Effector memory CD4-positive, alpha-beta T cell (primary cell): ENCODE measurements at places on chromosomes 13 and 19.

GRCh38 chr19:55241143-55241934, 12.8 kb upstream of the TMEM86B start:
- no peak for DNase-seq
- H3K4me1 ChIP-seq: no peaks in the 10 kb centered on the region
- no peak overlapping the region for H3K27ac ChIP-seq
- no peaks in the 10 kb centered on the region for H3K27me3 ChIP-seq
- no peak overlapping the region for H3K4me3 ChIP-seq

DNA sequence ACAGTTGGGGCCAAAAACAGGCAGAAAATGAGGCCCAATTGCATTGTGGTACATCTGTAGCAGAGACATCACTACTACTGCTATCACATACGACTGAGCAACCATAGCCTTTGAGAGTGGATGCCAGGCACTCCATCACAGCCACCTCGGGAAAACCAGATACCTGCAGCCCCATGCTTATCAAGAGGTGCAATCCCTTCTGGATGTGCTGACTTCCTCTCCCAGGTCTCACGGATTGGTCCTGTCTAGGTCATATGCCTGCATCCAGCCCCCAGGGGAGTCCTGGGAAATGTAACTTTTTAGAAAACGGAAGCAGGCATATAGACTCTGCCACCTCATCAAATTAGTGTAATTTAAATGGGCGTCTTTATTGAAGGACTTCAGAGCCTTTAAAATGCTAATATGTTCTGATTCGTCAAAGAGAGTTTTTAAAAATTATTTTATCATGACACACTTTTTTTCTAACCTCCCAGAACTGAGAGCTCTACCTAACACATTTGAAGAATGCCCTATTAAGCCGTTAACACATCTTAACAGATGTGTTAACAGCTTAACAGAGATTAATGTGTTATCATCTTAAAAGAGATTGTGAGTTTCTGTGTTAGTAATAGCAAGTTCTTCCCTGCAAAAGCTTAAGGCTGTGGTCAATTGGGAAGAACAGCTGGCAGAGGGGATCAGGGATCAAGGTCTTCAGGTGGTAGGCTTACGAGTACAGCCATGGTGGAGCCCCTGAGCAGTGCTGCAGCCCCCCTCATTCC, 63.9 kb downstream of the DLEU7 start:
- no peaks in the 10 kb centered on the region for H3K36me3 ChIP-seq
- H3K4me1 ChIP-seq: no peaks in the 10 kb centered on the region
- H3K27ac ChIP-seq: no peak overlapping the region
- DNase-seq: no peak

DNA sequence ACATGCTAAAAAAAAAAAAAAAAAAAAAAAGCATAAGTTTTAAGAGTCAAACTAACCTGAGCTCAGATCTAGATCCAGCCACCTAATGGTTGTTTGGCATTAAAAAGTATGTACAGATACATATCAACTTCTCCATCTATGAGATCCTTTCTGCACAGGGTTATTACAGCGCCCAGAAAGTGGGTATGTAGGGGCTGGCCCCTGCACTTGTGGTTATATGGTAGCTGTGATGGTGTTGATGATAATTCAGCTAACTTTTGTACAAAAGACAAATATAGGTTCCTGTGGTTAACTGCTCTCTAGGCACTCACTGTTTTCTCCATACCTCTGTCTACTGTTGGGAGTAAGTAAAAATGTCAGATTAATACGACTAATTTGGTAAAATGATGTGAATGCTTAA, 81.7 kb downstream of the TNFRSF19 start:
- H3K36me3 ChIP-seq: no peaks in the 10 kb centered on the region
- H3K4me3 ChIP-seq: no peak overlapping the region
- H3K4me1 ChIP-seq: no peaks in the 10 kb centered on the region
- no peaks in the 10 kb centered on the region for H3K27me3 ChIP-seq

GRCh38 chr19:42353341-42354015, 28.0 kb downstream of the MEGF8 start:
- DNase-seq: no peak

DNA sequence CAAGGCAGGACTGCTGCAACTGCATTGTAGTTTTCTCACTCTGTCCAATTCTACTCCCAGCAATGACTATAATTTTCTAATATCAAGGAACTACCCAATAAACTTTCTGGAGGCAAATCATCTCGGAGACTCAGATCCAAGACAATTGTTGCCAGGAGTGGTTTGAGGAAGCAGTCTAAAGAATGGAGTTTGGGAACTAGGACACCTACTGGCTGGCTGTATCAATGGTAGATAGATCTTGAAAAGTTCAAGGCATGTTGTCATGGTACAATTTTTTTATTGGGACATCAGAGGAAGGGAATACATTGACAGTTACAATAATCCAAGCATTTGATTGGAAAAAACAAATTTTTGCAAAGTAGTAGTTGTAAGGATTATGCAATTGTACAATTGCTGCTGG, 648.3 kb upstream of the SLITRK6 start:
- H3K27ac ChIP-seq: no peak overlapping the region
- no peak overlapping the region for H3K4me3 ChIP-seq
- H3K27me3 ChIP-seq: no peaks in the 10 kb centered on the region
- no peak for DNase-seq
- H3K36me3 ChIP-seq: no peaks in the 10 kb centered on the region

- H3K27ac ChIP-seq: no peak overlapping the region
- H3K4me3 ChIP-seq: no peak overlapping the region
- H3K36me3 ChIP-seq: no peaks in the 10 kb centered on the region
Measured at GRCh38 chr13:58706421-58706820, 1074.9 kb downstream of the PCDH17 start.

DNA sequence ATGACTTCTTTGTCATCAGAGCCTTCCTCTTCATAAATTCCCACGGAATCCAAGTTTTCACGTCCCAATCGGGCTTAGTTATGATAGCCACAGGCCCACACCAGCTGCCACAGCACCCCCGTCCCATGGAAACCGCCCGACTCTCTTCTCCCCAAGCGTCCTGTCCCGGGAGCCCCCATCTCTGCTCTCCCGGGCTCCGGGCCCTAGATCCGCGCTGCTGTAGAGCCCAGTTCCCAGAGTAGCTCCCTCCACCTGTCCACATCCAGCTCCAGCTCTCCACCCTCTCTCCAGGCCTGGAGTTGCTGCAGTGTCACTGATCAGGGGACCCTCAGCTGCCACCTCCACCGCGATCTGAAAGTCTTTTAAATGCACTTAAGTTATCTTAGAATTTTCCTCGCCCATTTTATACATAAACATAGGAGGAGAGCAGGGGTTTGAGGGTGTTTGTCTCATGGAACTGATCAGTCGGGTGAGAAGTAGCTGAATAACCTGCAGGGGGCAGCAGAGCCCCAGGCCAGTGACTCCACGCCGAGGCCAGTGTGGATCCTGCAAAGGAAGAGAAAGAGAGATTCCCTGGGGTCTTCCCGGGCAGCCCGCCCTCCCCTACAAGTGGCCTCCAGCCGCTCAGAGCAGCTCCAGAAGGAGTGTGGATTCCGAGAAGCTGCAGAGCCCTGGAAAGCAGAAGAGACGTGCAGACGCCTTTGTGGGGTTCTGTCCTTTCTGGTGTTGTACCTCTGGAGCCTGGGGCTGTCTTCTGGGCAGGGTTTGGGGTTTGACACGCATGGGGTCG, 1.1 kb upstream of the ZNF763 start:
- H3K4me3 ChIP-seq: no peak overlapping the region
- no peaks in the 10 kb centered on the region for H3K27me3 ChIP-seq
- no peak overlapping the region for H3K27ac ChIP-seq
- no peaks in the 10 kb centered on the region for H3K36me3 ChIP-seq

GRCh38 chr13:32496599-32497160, 41.9 kb downstream of the N4BP2L2 start:
- no peak for DNase-seq
- H3K4me3 ChIP-seq: no peak overlapping the region
- H3K36me3 ChIP-seq: no peaks in the 10 kb centered on the region

GRCh38 chr19:50500060-50500752, 10.8 kb downstream of the JOSD2 start:
- no peak overlapping the region for H3K27ac ChIP-seq
- H3K27me3 ChIP-seq: no peaks in the 10 kb centered on the region
- H3K36me3 ChIP-seq: no peaks in the 10 kb centered on the region
- no peaks in the 10 kb centered on the region for H3K4me1 ChIP-seq

GRCh38 chr13:70844391-70845108, 736.3 kb upstream of the KLHL1 start:
- no peak overlapping the region for H3K4me3 ChIP-seq
- no peak for DNase-seq
- H3K4me1 ChIP-seq: no peaks in the 10 kb centered on the region

DNA sequence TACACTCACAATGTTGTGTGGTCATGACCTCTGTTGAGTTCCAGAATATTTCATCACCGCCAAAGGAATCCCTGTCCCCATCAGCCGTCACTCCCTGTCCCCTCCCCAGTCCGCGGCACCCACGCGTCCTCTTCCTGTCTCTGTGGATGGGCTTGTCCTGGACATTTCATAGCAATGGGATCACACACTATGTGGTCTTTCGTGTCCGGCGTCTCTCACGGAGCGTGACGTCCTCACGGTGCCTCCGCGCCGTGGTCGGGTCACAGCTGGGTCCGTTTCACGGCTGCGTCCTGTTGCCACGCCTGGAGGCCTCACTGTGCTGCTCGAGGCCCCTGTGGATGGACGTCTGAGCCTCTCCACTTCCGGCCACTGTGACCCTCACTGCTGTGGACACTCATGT, 6.6 kb downstream of the AZU1 start:
- no peak overlapping the region for H3K4me3 ChIP-seq
- no peak for DNase-seq
- no peak overlapping the region for H3K27ac ChIP-seq

DNA sequence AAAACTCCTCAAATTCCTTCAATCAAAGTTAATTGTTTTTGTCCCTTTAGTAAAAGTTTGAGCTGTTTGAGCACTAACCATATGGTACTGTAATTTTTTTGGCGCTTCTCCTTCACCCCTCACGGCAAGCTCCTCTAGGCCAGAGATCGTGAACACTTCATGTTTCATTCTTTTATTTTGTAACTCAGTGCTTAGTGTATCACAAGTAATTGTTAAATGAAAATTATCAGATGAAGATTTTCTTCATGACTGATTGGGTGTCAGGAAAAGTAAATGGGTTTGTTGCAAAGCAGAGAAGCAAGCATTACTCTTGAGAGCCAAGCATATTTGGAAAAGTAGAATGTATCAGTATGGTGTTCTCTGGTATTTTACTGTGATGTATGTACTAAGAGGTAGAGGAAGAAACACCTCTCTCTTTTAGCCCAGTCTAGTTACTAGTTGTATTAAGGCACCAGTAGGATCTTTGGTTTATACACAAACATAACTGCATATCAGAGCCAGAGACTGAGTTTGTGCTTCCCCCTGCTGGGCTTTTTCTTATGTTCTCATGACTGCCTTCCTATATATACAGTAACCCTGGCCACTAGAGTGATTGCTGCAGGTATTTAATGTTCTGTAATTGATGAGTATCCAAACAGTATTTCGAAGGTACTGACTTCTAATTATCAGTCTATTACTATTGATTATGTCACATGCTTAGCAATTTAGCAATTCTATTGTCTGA, 202.3 kb upstream of the KLHL1 start:
- no peaks in the 10 kb centered on the region for H3K27me3 ChIP-seq
- no peak overlapping the region for H3K4me3 ChIP-seq
- DNase-seq: no peak
- H3K27ac ChIP-seq: no peak overlapping the region
- H3K36me3 ChIP-seq: no peaks in the 10 kb centered on the region

DNA sequence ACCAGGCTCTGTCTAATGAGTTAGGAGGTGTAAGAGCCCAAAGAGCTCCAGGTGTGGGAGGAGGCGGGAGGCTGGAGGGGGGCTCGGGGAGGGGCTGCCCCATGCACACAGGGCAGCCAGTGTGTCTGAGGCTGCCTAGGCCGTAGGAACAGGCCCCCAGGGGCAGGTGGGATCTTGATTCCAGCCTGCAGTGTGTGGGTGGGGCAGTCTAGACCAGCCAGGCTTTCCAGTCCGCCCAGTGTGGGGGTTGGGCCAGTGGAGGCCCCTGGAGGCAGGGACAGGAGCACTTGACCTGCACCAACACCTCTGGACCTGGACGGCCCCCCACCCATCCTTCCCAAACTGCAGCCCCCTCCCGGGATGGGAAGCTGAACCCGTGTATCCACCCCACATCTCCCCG, 5.4 kb upstream of the CAMSAP3 start:
- H3K27me3 ChIP-seq: no peaks in the 10 kb centered on the region
- H3K4me1 ChIP-seq: no peaks in the 10 kb centered on the region
- H3K27ac ChIP-seq: no peak overlapping the region
- H3K36me3 ChIP-seq: no peaks in the 10 kb centered on the region
- H3K4me3 ChIP-seq: no peak overlapping the region

DNA sequence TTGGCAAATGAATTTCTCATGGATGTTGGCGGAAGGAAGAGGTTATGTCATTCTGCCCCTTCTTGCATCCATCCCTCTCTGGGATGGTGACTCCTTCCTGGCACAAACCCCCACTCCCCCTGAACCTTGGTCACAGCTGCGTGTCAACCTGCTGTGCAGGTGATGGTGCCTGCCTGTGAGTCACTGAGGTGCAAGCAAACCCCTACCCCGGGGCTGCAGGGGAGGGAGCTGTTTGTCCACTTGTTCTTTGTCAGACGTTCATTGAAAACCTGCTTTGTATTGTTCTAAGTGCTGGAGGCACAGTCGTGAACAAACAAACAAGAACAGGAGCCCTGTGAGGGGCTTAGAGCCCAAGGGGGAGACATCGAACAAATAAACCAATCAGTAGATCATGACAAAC, 2.0 kb upstream of the GAPDHS start:
- H3K4me1 ChIP-seq: peaks cover 9% of the 10 kb centered on the region
- DNase-seq: no peak
- no peak overlapping the region for H3K4me3 ChIP-seq
- no peak overlapping the region for H3K27ac ChIP-seq

- H3K27me3 ChIP-seq: no peaks in the 10 kb centered on the region
- no peak for DNase-seq
- H3K4me1 ChIP-seq: no peaks in the 10 kb centered on the region
- H3K4me3 ChIP-seq: no peak overlapping the region
- H3K27ac ChIP-seq: no peak overlapping the region
Measured at GRCh38 chr19:18456974-18457373, 19.0 kb upstream of the ISYNA1 start.

- H3K4me3 ChIP-seq: no peak overlapping the region
- DNase-seq: no peak
- no peaks in the 10 kb centered on the region for H3K36me3 ChIP-seq
- H3K4me1 ChIP-seq: no peaks in the 10 kb centered on the region
- no peaks in the 10 kb centered on the region for H3K27me3 ChIP-seq
Measured at GRCh38 chr13:73411067-73411809, 352.4 kb downstream of the KLF5 start.

DNA sequence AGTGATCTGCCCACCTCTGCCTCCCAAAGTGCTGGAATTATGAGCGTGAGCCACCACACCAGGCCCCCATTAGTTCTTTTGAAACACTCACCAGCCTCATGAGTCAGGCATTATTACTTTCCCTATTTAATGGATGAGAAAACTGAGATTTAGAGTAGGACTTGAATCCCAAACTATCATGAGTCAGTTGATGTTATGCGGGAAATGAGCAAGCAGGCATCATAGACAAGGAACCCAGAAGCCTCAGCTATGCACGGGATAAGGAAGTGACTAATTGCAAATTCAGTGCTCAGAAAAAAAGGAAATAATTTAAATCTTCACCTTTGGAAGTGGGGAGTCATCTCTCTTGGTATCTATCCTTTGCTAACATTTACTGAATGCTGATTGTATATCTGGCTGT, 217.5 kb downstream of the ABCC4 start:
- no peak overlapping the region for H3K27ac ChIP-seq
- H3K4me1 ChIP-seq: no peaks in the 10 kb centered on the region
- no peak overlapping the region for H3K4me3 ChIP-seq
- no peak for DNase-seq

- H3K36me3 ChIP-seq: no peaks in the 10 kb centered on the region
- H3K27ac ChIP-seq: no peak overlapping the region
- DNase-seq: no peak
- H3K4me1 ChIP-seq: no peaks in the 10 kb centered on the region
- H3K27me3 ChIP-seq: no peaks in the 10 kb centered on the region
- no peak overlapping the region for H3K4me3 ChIP-seq
Measured at GRCh38 chr13:44895264-44895952, 93.9 kb downstream of the NUFIP1 start.
